ENCODE measurements at places on chromosomes 13 and 19.

DNA sequence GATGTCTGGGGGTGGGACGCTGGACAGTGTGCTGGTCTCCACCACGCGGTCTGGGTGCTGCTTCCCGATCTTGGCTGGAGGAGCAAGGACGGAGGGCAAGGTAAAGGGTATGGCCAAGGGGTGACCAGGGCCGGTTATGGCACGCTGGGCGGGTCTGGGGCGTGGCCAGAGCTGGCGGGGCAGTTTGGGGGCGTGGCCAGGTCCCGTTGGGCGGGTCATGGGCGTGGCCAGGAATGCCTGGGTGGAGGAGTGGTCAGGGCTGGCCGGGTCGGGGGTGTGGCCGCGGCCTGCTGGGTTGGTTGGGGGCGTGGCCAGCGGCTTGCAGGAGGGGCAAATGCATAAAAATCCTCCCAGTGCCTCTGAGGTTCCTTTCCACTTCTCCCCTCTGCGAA is 19.2 kb downstream of the GPX4 start:
- no peak for DNase-seq

DNA sequence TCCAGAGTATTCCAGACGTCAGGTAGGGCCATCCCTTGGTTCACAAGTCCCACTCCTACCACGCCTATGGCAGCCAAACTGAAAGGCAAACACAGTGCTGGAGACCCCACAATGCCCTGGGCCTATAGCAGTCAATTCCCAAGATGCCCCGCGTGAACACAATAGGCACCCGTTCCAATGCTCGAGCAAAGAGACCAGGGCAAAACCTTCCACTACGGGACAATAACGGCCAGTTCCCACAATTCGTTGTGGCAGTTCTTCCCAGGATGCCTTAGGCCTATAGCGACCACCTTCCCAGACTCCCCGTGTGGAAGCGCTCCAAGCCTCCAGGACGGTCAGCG is 538 bp downstream of the ZNF428 start:
- no peak for DNase-seq

- no peak for DNase-seq
Observed at GRCh38 chr19:54707962-54708361, 16.3 kb upstream of the KIR3DL3 start.

DNA sequence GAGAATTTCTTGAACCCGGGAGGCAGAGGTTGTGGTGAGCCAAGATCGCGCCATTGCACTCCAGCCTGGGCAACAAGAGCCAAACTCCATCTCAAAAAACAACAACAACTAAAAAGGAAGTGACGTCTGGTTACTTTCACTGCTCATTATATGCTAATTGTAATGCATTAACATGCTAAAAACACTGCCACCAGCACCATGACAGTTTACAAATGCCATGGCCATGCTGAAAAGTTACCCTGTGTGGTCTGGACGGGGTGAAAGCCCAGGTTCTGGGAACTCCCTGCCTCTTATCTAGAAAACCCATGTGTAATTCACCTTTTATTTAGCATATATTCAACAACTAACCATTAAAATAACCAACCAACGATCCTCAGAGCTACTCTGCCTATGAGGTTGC is 28.1 kb downstream of the CPT1C start:
- no peak for DNase-seq

GRCh38 chr19:10730932-10731331 is 13.1 kb downstream of the DNM2 start:
- DNase-seq, result no peak

DNA sequence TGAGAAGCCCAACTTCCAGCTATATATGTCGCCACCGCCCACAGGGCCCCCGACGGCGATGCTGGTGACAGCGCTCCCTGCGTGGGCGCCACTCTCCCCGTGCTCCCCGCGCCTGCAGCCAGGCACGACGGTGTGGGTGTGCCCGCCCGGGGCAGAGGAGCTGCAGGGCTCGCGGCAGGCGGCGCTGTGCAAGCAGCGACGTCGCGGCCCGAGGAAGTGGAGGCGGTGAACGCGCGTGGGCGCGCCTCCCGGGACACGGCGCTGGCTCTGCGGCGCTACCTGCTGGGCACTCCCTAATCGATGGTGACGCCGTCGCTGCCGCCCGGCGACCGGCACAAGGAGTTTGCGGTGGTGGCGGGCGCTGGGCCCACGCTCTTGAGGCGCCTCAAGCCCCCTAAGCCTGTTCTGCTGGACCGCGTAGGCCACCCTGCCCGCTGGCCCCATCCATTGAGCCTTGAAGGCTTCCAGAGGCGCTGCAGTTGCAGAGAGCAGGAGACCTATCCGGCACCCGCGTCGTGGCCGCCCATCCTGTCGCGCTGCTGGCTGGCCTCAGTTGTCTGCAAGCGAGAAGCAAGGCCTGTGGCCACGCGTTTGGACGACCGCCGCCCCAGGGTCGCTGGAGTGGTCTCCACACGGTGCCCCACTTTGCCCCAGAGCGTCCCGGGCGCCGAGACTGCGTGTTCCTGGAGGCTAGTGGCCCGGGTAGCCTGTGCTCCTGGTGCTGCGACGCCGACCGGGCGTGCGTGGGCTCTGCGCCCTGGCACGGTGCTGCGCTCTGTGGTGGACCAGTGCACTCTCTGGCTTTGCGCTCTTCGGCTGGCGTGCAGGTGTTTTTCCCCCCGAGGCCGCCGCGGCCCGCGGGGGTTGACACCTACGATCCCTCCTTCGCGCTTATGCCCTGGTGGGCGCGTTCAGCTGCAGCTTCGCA is 23.1 kb downstream of the LRFN3 start:
- no peak for DNase-seq

All from brain pericyte (primary cell).